ENCODE measurements at places on chromosomes 16 and 17.

DNA sequence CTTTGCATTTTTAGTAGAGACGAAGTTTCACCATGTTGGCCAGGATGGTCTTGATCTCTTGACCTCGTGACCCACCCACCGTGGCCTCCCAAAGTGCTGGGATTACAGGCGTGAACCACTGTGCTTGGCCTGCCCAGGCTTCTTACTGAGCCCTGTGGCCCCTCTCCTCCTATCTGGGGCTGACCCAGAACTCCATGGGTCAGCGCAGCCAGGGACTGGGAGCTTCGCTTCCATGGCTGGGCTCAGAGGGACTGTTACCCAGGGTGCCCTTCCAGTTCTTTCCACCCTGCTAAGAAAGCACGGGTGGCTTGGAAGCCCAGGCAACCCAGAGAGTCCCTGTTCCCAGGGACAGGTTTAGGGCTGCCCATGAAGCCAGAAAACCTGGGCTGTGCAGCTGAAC, 28.2 kb downstream of the SHISA6 start:
- no peaks in the 10 kb centered on the region for H3K27me3 ChIP-seq
- DNase-seq: no peak
- H3K36me3 ChIP-seq: no peaks in the 10 kb centered on the region
- no peak overlapping the region for H3K27ac ChIP-seq
- no peaks in the 10 kb centered on the region for H3K4me1 ChIP-seq

- no peak for DNase-seq
- peaks cover 42% of the 10 kb centered on the region for H3K27me3 ChIP-seq
- H3K4me1 ChIP-seq: peaks cover 12% of the 10 kb centered on the region
- peak overlapping the region; percentile 33 for H3K4me3 ChIP-seq
- no peaks in the 10 kb centered on the region for H3K36me3 ChIP-seq
Observed at GRCh38 chr16:68643847-68644246, 1.3 kb upstream of the CDH3 start.

DNA sequence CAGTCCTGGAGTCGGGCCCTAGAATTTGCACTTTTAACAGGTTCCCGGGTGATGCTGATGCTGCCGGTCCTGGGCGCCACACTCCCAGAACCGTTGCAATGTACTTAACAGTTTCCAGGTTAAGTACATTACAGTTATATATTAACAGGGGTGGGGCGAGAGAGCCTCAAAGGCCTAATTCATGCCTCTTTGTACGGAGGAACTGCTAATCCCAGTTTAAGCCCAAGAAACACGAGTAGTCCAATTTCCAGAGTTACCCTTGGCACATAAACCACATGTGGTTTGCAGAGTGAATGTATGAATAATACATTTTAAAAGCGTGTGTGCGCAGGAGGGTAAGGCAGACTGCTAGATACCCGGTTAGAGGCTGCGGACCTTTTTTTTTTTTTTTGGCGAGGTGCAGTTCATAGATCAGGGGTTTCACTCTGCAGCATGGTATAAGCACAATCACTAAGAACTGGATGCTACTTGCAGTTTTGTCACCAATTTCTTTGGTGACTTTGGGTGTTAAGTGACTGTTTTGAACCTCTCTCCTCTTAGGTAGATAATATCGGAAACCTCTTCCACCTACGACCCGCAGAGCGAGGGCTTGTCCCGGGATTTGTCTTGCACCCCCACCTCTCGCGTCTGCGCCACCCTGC, 713 bp downstream of the COX11 start:
- no peak overlapping the region for H3K4me3 ChIP-seq
- DNase-seq: no peak
- peaks cover 20% of the 10 kb centered on the region for H3K4me1 ChIP-seq
- H3K27me3 ChIP-seq: no peaks in the 10 kb centered on the region

GRCh38 chr17:68301438-68301959, 10.2 kb downstream of the ARSG start:
- no peak for DNase-seq
- peaks cover 29% of the 10 kb centered on the region for H3K4me1 ChIP-seq
- no peak overlapping the region for H3K27ac ChIP-seq

DNA sequence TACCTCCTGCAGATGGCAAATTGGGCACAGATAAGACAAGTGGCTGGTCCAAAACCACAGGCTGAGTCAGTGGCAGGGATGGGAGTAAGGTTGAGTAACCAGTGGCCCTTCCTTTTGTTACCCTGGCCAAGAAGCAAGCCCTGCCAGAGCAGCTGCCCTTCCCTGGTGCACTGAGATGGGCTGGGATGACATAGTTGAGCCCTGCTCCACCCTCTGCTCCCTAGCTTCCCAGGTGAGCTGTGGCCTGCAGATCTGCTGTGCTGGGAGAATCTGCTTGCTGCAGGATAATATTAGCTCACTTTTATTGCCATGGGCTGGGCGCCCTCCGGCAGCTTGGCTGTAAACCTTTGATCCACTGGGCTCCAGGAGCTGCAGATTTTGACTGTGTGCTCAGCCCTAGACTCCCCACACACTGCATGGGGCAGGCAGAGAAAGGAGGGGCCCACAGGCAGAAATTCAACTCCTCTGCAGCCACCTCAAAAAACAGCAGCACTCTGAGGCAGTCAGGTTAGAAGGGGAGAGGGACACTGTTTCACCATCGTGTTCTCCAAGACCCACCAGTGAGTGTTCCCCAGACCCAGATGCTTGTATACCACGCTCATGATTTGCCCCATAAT, 101.8 kb downstream of the CBLN1 start:
- DNase-seq: no peak
- H3K4me1 ChIP-seq: no peaks in the 10 kb centered on the region
- no peaks in the 10 kb centered on the region for H3K27me3 ChIP-seq
- H3K36me3 ChIP-seq: no peaks in the 10 kb centered on the region

DNA sequence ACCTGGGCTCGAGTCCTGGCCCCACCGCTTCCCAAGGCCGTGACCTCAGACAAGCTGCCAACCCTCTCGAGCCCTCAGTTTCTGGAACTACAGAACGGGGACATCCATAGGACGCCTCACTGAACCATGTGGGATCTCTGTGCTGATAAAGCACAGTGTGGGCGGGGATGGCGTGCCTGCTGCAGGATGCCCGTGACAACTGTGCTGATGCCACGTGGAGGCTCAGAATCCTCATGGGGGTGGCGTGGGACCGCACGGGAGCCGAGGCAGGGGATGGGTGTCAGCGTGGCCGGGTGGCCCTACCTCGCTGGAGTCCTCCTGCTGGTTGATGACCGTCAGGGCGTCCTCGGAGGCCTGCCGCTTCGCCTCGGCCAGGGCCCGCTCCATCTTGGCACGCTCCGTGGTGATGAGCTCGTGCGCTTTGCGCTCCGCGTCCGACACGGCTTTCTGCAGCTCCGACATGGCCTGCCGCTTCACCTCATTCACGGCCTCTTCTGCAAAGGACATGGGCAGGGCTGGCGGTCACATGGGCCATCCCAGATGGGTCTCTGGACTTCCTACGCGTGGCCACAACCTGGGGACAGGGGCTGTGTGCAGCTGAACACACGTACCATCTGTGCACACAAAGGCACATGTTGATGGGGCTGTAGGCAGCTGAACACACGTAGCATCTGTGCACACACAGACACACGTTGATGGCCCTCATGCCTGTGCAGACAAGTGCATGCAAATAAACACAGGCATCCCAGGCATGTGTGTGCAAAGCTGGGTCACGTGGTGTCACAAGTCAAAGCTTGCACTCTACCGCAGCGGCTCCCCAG, 12.7 kb upstream of the PABPN1L start:
- no peak overlapping the region for H3K27ac ChIP-seq
- no peak for DNase-seq

GRCh38 chr16:47553853-47554564, 92.9 kb downstream of the PHKB start:
- H3K4me1 ChIP-seq: no peaks in the 10 kb centered on the region
- H3K36me3 ChIP-seq: peaks cover 31% of the 10 kb centered on the region
- no peak overlapping the region for H3K27ac ChIP-seq
- no peak for DNase-seq
- H3K27me3 ChIP-seq: no peaks in the 10 kb centered on the region

DNA sequence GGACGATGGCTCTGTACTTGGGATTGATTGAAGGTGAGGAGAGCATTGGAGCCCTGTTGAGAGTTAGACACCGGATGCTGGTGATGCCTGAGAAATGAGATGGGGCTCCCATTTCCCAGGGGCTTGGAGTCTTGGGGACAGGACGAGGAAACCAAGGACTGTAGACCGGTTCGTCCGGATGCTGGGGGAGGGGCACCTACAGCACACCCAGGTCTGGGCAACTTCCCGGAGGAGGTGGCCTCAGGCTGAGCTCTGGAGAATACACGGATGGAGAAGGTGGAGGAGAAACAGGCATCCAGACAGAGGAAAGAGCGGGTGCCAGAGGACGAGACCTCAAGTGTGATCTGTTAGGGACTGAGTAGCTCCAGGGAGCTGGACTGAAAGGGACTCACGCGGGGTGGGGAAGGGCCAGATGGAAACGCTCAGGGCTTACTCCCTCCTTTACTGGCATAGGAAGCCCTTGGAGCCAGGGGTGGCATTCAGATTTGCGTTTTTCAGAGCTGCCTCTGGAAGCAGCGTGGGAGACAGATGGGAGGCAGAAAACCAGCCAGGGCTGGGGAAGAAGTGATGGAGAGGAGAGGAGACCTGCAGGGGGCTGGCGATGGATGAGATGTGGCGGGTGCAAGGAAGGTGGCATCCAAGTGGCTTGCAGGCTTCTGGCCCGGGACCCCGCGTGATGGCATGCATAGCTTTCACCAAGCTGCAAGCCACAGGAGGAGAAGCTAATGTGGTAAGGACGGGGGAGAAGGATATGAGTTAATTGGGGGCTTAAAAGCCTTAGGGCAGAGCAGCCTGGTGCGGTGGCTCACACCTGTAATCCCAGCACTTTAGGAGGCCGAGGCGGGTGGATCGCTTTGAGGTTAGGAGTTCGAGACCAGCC, 8.3 kb downstream of the C1QTNF1 start:
- H3K27ac ChIP-seq: no peak overlapping the region
- H3K4me1 ChIP-seq: no peaks in the 10 kb centered on the region
- H3K27me3 ChIP-seq: peaks cover 17% of the 10 kb centered on the region
- no peak for DNase-seq

DNA sequence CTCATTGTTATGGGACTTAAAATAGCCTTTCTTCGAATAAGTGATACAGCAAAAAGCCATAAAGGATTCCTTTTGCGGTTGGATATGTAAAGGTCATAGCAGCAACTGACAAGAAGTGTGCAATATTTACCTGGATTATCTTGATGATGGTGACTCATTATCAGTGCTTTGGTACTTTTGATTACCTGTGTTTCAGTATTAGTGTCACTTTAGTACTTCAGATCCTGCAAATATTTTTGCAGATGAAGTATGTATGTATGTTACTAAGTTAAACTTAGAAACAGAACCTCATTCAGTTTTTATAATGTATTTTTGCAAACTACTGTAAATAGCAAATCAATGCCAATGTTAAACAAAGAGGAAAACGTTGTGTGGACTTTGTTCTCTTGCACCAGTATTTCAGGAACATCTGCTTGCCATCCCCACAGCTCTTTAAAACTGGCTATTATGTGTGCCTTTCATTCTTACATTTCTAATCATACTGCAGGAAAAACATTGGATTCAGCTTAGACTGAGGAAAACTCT, 10.5 kb downstream of the CNEP1R1 start:
- H3K4me1 ChIP-seq: peaks cover 21% of the 10 kb centered on the region
- peaks cover 25% of the 10 kb centered on the region for H3K36me3 ChIP-seq
- H3K27me3 ChIP-seq: no peaks in the 10 kb centered on the region
- H3K4me3 ChIP-seq: no peak overlapping the region
- DNase-seq: no peak
- no peak overlapping the region for H3K27ac ChIP-seq

DNA sequence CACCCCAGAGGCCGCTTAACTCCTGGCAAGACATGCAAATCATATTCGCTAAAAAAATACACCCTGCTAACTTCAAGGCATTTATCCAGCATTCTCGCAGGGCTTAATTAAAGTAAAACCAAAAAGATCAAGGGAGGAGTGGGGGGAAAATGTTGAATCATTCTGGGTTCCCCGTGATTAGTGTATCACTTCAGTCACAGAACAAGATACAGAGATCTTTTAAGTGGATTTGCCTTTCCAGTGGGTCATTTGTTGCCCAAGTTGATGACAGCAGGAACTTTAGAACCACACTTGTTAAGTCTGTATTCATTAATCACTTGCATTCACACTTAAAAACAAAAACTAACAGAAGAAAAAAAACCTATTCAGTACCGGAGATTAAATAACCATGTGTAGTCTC, 17.3 kb downstream of the CRYBA1 start:
- H3K27ac ChIP-seq: peak overlapping the region; percentile 20
- peaks cover 16% of the 10 kb centered on the region for H3K4me1 ChIP-seq
- no peak for DNase-seq
- H3K36me3 ChIP-seq: peaks cover 46% of the 10 kb centered on the region
- H3K4me3 ChIP-seq: no peak overlapping the region

DNA sequence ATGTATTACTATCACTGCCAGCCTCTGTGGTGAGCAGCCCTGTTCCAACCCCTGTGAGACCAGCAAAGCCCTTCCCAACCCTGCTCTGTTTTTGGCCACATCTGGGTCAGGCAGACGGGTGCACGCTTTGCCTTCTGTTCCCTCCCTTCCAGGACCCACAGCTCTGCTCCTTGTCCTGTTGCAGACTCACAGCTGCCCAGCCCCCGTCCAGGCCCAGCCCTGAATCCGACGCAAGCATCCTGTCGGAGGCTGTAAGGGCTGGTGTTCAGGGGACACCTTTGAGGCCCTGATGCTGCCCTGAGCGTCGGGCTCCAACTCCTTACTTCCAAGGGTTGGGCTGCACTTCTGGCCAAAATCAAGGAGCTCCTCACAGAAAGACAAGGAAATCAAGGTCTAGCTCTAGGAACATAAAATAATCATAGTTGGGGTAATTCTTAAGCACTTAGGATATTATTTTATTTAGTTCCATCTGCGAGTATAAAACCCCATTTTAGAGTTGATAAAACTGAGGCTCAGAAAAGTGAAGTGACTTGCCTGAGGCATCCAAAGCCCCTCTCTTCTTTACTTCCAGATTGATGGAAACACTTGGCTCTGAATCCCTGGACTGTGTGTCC, 14.3 kb upstream of the SRCIN1 start:
- H3K36me3 ChIP-seq: no peaks in the 10 kb centered on the region
- no peak overlapping the region for H3K27ac ChIP-seq
- H3K4me1 ChIP-seq: no peaks in the 10 kb centered on the region
- no peak for DNase-seq
- no peak overlapping the region for H3K4me3 ChIP-seq
- peaks cover 21% of the 10 kb centered on the region for H3K27me3 ChIP-seq

DNA sequence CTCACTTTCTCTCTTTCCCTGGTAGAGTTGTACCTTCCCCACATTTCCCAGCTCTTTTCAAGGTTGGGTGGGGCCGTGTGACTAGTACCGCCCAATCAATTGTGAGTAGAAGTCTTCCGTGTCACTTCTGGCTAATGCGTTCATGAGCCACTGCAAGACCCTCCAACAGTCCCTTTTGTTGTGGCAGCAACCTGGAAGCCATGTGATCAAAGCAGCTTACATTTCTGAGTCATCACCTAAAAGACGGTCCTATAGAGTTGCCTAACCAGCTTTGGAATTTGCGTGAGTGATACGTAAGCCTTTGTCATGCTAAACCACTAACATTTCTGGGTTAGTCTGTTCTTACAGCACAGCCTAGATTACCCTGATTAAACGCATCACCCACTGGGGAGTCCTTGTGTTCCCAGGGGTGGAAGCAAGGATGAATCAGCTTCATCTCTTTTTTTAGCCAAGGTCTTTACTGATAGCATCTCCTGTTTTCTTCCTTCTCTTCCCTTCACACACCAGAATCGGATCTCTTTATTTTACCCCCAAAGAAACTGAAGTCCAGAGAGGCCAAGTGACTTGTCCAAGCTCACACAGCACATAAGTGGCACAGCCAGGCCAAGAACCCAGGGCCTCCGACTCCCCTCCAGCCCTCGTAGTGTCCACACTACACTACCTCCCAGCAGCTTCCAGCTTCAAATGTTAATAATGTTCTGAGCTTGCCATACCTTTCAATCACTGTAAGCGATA, 366.3 kb upstream of the XYLT1 start:
- DNase-seq: no peak
- no peaks in the 10 kb centered on the region for H3K27me3 ChIP-seq
- H3K4me1 ChIP-seq: no peaks in the 10 kb centered on the region
- H3K27ac ChIP-seq: no peak overlapping the region
- H3K36me3 ChIP-seq: no peaks in the 10 kb centered on the region

Measured in activated T-helper 1 cell treated with anti-CD3 and anti-CD28 coated beads, Interleukin-12 subunit alpha, Interleukin-12 subunit beta, Interleukin-2, Interleukin-4 antibody, amounts not matched to agents 30 ng/mL and 10 ng/mL and 1 ng/mL, durations not matched to agents 14 hours and 24 hours and 36 hours (primary cell).